ENCODE measurements at places on chromosomes 1 and 21.
A peak's percentile ranks its signal among the peaks of the same experiment; 100 is the strongest.

DNA sequence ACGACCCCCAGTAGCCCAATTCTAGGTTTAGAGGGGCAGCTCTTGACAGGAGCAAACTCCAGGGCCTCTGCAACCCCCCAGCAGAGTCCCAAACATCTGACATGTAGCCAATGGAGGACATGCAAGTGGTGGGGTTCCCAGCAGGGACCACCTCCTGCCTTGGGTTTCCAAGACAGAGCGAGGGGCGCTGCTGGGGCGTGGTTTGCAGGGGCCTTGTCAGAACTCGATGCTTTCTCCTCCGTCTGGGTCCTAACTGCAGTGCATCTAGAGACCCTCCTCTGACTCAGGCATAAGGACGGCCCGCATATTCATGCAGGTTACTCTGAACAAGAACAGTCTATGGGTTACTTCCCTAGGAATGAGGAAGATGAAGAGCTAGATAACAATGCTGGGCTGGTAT lies 17.2 kb downstream of the EPHX1 start:
- no peak overlapping the region for H3K27ac ChIP-seq
- H3K36me3 ChIP-seq, result peaks cover 2% of the 10 kb centered on the region
- DNase-seq, result peak; percentile 52
- no peak overlapping the region for H3K4me3 ChIP-seq
- H3K4me1 ChIP-seq, result peaks cover 2% of the 10 kb centered on the region

DNA sequence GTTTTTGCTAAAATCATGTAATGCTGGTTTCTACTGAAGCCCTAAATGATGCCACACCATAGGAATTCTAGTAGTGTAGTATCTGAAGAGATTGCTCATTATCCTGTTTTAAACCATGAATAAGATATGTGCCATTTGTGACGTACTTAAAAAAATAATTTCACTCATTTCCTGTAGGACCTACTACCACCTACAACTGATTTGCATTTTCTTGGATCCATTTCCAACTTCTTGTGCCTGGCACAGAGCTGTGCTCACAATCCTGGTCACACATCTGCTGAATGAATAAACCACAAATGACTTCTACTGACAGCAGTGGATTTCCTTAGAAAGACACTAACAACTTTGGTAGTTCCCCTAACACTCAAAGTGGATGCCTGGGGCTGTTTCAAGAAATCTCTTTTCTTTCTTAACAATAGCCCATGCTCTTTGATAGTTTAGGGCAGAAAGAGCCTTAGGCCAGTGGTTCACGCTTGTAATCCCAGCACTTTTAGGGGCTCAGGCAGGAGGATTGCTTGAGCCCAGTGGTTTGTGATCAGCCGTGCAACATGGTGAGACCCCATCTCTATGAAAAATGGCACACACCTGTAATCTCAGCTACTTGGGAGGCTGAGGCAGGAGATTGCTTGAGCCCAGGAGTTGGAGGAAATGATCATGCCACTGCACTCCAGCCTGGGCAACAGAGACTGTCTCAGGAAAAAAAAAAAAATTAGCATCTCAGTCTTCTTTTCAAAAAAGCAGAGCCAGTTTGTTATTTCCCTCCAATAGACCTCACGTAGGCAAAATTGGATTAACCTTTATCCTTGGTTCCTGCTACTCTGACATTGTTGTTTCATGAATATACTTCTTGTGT lies 13.0 kb upstream of the BATF3 start:
- no peak for DNase-seq
- no peak overlapping the region for H3K27ac ChIP-seq
- H3K4me3 ChIP-seq, result no peak overlapping the region
- H3K27me3 ChIP-seq, result no peaks in the 10 kb centered on the region

GRCh38 chr1:119007670-119008482 lies 19.7 kb upstream of the TBX15 start:
- no peaks in the 10 kb centered on the region for H3K36me3 ChIP-seq
- no peak overlapping the region for H3K27ac ChIP-seq
- DNase-seq, result no peak
- peaks cover 23% of the 10 kb centered on the region for H3K4me1 ChIP-seq

- H3K27me3 ChIP-seq, result no peaks in the 10 kb centered on the region
- peaks cover 53% of the 10 kb centered on the region for H3K4me1 ChIP-seq
These were observed 212.8 kb downstream of the PBX1 start for GRCh38 chr1:164771619-164772361.

DNA sequence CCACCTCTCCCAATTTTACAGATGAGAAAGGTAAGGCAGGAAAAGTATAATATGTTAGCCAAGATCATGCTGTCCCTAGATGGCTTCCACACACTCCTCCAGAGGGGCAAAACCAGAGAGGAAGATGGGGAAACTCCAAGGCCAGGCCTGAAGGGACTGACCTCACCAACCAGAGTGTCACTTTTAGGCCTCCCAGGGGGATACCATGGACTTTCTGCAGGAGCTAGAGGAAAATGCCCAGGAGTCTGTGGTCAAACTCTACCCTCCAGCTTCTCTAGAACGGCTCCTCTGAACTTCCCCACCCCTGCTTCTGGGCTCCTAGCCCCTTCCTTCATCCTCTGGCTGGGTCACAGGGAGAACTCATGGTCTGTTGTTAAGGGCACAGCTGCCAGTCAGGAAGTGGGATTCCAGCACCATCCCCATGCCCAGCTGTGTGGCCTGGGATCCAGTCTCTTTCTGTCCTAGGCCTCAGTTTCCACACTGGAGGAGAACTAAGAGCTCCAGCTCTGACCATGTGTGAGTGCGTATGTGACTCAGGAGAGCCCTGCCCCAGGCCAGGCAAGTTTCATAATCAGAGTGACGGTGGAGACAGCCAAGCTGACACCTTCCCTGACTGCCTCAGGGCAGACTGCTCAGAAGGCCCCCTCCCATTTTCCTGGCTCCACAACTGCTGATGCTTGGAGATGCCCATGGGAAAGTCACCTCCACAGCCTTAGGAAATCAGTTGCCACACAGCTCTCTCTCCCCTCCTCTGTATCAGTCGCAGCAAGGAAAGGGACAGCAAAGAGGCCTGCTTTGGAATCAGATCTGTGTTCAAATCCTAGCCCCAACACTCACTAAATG lies 1.9 kb downstream of the IGSF8 start:
- H3K4me3 ChIP-seq, result no peak overlapping the region
- no peaks in the 10 kb centered on the region for H3K36me3 ChIP-seq
- no peak overlapping the region for H3K27ac ChIP-seq
- H3K4me1 ChIP-seq, result peaks cover 20% of the 10 kb centered on the region

- no peak for DNase-seq
- no peak overlapping the region for H3K27ac ChIP-seq
- H3K27me3 ChIP-seq, result no peaks in the 10 kb centered on the region
- peaks cover 5% of the 10 kb centered on the region for H3K36me3 ChIP-seq
- H3K4me1 ChIP-seq, result peaks cover 13% of the 10 kb centered on the region
These were observed 42.8 kb downstream of the MTR start for GRCh38 chr1:236837897-236838296.

- peak; percentile 73 for DNase-seq
- no peaks in the 10 kb centered on the region for H3K27me3 ChIP-seq
- H3K4me3 ChIP-seq, result no peak overlapping the region
- no peaks in the 10 kb centered on the region for H3K36me3 ChIP-seq
These were observed 57.4 kb downstream of the GALNT2 start for GRCh38 chr1:230124186-230125128.

GRCh38 chr1:47104816-47105215 lies 32.4 kb upstream of the CYP4A22 start:
- H3K4me1 ChIP-seq, result no peaks in the 10 kb centered on the region
- DNase-seq, result no peak
- H3K36me3 ChIP-seq, result no peaks in the 10 kb centered on the region

GRCh38 chr1:59877108-59877682 lies 49.4 kb downstream of the CYP2J2 start:
- no peak overlapping the region for H3K4me3 ChIP-seq
- H3K27me3 ChIP-seq, result no peaks in the 10 kb centered on the region
- DNase-seq, result no peak
- no peaks in the 10 kb centered on the region for H3K4me1 ChIP-seq
- no peaks in the 10 kb centered on the region for H3K36me3 ChIP-seq
- no peak overlapping the region for H3K27ac ChIP-seq

DNA sequence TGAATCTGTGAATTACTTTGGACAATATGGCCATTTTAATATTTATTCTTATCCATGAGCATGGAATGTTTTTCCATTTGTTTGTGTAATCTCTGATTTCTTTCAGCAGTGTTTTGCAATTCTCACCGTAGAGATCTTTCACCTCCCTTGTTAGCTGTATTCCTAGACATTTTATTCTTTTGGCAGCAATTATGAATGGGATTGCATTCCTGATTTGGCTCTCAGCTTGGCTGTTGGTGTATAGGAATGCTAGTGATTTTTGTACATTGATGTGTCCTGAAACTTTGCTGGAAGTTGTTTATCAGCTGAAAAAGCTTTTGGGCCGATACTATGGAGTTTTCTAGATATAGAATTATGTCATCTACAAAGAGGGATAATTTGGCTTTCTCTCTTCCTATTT lies 44.2 kb upstream of the NEGR1 start:
- no peak for DNase-seq
- H3K27ac ChIP-seq, result no peak overlapping the region
- no peak overlapping the region for H3K4me3 ChIP-seq
- no peaks in the 10 kb centered on the region for H3K4me1 ChIP-seq
- H3K36me3 ChIP-seq, result no peaks in the 10 kb centered on the region

- H3K4me1 ChIP-seq, result no peaks in the 10 kb centered on the region
- no peak overlapping the region for H3K4me3 ChIP-seq
These were observed 96.7 kb upstream of the KLHDC7A start for GRCh38 chr1:18384059-18384458.

- H3K36me3 ChIP-seq, result no peaks in the 10 kb centered on the region
- no peak overlapping the region for H3K27ac ChIP-seq
- no peak overlapping the region for H3K4me3 ChIP-seq
- no peaks in the 10 kb centered on the region for H3K27me3 ChIP-seq
- H3K4me1 ChIP-seq, result peaks cover 3% of the 10 kb centered on the region
These were observed 5.9 kb upstream of the VCAM1 start for GRCh38 chr1:100713626-100714025.

- peaks cover 3% of the 10 kb centered on the region for H3K4me1 ChIP-seq
- DNase-seq, result no peak
- no peak overlapping the region for H3K27ac ChIP-seq
- H3K27me3 ChIP-seq, result no peaks in the 10 kb centered on the region
- no peak overlapping the region for H3K4me3 ChIP-seq
- H3K36me3 ChIP-seq, result no peaks in the 10 kb centered on the region
These were observed 403.7 kb downstream of the SIPA1L2 start for GRCh38 chr1:232226197-232226712.

GRCh38 chr1:48018799-48019198 lies 21.6 kb upstream of the TRABD2B start:
- DNase-seq, result no peak
- H3K4me1 ChIP-seq, result no peaks in the 10 kb centered on the region
- H3K27me3 ChIP-seq, result no peaks in the 10 kb centered on the region
- H3K36me3 ChIP-seq, result no peaks in the 10 kb centered on the region
- no peak overlapping the region for H3K4me3 ChIP-seq

DNA sequence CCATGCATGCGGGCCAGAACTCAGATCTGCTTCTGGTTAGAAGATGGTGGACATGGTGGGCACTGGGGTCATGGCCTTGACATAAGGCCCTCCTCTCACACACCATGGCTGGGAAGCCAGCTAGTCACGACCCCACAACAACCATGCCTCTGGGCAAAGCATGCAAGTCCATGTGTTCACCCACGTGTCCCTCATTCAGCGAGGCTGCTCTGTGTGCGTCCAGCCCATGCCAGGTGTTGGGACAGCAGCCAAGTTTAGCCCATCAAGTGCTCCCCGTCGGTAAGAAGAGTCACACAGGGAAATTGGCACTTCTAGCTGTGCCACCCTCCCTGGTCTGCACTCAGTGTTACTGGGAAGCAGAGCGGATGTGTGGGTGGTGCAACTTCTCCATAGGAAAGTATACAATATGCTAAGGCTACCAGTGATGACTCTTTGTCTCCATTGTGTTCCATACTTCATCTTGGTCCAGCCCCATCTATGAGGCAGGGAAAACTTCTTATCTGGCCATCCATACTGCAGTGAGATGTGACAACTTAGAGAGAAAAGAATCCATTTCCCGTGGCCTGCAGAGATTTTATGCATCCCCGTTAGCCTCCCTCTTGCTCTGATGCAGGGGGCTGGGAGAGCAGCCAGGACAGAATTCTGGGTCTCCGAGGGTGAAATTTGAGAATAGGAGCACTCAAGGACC lies 198.0 kb downstream of the GRIK3 start:
- DNase-seq, result no peak
- H3K27me3 ChIP-seq, result no peaks in the 10 kb centered on the region
- no peaks in the 10 kb centered on the region for H3K36me3 ChIP-seq
- no peak overlapping the region for H3K4me3 ChIP-seq
- H3K4me1 ChIP-seq, result peaks cover 7% of the 10 kb centered on the region

DNA sequence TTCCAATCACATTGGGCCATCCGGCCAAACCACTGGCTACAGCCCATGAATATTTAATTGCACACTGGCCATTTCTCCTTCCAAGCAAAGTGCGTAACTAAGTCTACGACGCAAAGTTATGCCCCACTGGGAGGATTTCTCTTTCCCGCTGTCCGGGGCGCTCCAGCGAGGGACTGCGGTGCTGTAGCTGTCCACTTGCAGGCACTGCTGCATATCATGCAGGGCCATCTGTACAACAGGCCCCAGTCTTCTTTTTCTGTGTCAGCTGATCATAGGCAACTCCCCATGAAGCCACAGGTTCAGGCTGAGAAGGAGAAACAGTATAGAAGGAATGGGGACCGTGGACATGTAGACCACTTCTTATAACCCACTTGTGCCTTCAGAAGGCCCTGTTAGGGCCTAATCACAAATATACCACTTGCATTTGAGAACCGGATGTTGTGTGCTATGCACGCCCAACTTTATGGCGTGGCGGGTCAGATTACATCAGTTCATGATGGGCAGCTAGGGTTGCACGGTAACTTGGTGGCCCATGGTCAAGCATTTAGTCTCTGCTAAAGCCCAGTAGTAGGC lies 58.0 kb downstream of the ADSS2 start:
- no peak overlapping the region for H3K27ac ChIP-seq
- H3K27me3 ChIP-seq, result no peaks in the 10 kb centered on the region
- H3K4me3 ChIP-seq, result no peak overlapping the region
- no peak for DNase-seq
- peaks cover 4% of the 10 kb centered on the region for H3K36me3 ChIP-seq
- peaks cover 6% of the 10 kb centered on the region for H3K4me1 ChIP-seq

DNA sequence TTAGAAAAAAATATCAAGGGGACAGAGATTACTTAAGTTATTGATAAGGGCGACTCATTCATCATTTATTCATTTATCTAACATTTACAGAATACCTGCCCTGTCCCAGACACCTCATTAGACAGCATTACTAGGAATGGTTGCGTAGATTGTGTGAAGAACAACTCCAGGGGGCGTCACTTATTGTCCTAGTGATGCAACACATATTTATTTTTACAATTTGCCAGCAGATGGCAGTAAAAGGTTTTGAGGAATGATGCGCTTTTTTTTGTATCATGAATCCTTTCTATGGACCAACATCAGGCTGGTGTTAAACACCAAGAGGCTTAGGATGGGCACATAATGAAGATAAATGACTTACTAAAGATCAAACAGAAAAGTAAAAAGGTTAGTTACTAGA lies 5.5 kb downstream of the NCAM2 start:
- H3K4me1 ChIP-seq, result no peaks in the 10 kb centered on the region
- H3K27me3 ChIP-seq, result peaks cover 3% of the 10 kb centered on the region
- no peak overlapping the region for H3K27ac ChIP-seq
- DNase-seq, result no peak
- H3K4me3 ChIP-seq, result no peak overlapping the region
